ENCODE measurements at places on chromosomes 2 and 18. TPM values are rescaled to one million over a fixed set of nuclear protein-coding genes. Genes with fewer than 3 reads are reported as not detected.

CIAO1 gene
- total RNA-seq = 93.9 TPM

HTR2B gene
- total RNA-seq = not detected

SERPINB7 gene
- total RNA-seq = not detected

DNA sequence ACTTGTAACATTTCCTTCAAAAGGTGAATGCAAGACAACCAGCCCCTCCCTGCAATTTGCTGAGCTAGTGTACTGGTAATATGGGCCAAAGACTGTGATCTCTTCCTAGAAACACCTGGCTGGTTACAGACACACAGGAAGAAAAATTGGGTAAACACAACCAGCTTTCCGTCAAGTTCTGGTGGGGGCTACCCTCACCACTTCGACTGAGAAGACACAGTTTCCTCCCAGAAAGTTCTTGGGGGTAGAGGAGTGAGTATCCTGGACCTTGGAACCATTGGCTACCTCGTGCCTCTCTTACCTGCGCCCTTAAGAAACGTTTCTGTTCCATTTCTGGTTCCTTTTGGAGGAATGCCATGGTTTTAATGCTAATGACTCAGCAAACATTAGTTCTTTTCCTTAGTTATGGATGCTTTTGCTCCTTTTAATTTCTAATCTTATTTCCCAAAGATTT is 120.9 kb upstream of the DLX2 start:
- DNase-seq = no peak

DNA sequence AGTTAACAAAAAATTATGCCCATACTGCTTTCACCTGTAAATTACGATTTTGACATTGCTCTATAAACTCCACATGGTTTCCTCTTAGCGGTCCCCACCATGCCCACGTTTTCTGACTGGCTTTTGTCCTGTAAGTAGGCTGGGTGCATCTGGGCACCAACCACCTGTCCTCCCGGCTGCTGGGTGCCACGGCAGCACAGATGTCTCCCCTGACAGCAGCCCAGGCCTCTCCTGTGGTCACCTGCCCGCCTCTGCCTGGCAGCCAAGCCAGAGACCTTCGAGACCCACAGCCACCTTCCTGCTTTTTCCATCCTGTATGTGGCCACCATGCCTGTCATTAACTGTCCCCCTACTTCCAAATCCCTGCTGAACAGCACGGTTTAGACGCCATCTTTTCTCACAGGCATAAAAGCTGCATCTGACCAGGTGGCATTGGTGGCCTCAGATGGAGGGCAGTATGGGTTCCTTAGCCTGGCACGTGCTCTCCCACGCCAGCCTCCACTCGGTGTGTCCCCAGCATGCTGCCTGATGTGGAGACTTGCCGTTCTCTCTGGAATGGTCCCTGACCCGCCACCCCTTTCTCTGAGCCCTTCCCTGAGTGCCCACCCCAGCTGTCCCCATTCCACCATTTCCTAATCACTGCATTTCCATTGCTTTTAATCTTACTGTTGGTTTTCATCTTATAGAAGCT is 18.9 kb downstream of the SNORC start:
- no peak for DNase-seq

- no peak for DNase-seq
These were observed 99.7 kb downstream of the HDAC4 start for GRCh38 chr2:239300871-239301735.

Measured in activated T-helper 2 cell treated with anti-CD3 and anti-CD28 coated beads, Interferon-gamma antibody, Interleukin-2, Interleukin-4, amounts not matched to agents 10 μg/mL and 5 μg/mL and 100 μg/mL, durations not matched to agents 14 hours and 24 hours and 36 hours (primary cell).